ENCODE measurements at places on chromosomes 3 and 15.

DNA sequence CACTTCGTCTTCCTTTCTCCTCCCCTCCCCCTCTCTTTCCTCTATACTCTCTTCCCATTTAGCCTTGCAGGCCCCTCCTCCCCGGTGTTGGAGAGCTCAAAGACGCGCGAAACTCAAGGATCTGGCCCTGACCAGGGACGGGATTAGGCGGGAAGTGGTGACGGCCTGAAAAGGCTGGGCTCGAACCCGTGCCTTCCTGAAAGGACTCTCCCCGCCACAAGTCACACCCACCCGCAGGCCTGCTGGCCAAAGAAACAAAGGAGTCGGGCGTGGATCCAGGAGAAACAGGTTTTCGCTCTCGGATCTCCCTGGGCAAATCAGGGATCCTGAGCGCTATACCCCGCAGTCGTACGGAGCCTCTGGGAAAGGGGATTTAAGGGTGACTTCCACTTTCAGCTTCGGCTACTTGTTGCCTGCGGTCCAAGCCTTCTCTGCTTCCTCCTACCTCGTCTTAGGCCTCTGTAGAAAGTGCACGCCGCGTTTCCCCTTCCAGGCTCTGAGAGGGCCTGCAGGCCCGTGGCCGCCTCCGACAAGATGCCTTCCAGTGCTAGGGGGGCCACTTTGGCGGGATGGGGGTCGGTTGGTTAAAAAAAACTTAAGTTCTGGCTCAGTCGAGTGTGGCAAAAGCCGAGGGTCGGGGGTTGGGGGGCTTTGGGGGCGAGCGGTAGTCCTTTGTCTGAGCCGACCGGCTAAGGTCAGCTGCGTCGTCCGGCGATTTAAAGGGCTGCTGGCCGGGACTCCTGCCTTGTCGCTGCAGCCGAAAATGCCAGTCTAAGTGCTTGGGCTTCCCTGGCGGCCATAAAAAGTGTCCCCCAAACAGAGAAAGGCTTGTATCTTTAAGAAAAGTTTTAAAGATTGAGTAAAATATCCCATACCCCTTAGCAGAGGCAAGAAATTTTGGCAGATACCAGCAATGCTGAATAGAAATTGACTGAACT, 8.2 kb downstream of the ZIC4 start:
- DNase-seq = no peak

DNA sequence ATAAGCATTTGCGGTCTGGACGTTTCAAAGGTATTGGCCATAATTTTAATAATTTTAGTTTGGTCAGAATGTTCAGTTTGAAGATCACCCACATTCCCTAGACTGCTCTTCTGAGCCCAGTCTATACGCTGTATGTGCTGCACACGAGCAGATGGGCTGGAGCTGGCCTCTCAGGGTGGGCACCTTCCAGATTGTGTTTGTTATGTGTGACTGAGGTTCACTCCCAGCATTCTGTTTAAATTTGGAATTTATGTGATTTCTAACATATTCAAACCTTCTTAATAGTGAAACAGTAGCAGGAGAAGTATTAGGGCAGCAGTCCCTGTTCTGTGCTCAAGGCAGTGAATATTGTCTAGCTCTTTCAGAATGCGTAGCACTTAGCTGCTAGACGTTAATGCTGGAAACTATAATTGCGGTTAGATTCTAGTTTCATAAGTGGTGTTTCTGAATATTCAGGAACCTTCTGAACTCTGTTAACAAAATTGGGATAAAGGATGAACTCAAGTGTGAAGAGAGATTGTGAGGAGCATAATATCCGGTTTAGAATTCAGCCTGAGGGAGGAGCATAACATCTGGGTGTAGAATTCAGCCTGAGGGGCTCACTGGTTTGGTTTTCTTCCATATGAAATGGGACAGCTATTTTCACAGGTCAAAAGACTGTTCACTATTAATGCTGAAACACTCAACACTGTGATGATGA, 68.6 kb upstream of the RPL35A start:
- DNase-seq = no peak

GRCh38 chr15:80396096-80396495, 8.1 kb upstream of the ARNT2 start:
- DNase-seq = no peak

- DNase-seq = no peak
These were observed 17.4 kb downstream of the FSD2 start for GRCh38 chr15:82788496-82788895.
